ENCODE measurements at places on chromosomes 16 and 17.

DNA sequence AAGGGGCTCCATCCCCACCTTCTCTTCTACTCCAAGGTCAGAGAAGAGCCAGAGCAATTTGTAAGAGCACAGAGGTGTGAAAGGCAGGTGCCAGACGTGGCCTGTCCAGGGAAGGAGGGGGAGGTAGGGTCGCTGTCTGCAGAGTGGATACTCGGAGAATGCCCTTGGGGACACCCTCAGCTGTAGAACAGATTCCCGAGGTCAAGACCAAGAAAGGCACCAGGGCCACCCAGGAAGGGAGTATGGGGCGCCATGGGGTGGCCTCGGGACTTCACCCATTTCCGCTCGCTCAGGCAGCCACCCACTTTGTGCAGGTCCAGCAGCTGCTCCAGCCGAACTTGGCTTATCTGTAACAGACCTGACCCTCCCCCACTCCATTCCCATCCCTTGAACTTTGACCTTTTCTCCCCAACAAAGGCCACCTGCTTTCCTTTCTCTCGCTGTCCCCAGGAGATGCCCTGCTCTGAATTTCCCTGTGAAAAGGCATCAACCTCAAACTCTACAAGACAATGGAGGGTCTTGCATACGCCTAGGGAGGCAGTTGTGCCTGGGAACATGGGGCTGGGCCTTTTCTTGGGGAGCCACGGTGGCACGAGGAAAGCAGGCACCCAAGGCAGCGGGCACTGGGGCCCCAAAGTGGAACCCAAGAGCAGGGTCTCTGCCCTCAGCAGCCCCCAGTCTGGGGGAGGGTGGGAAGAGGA, 11.3 kb upstream of the AXIN2 start:
- no peak for DNase-seq

- no peak for DNase-seq
Measured at GRCh38 chr16:85151603-85152413, 39.5 kb upstream of the CIBAR2 start.

DNA sequence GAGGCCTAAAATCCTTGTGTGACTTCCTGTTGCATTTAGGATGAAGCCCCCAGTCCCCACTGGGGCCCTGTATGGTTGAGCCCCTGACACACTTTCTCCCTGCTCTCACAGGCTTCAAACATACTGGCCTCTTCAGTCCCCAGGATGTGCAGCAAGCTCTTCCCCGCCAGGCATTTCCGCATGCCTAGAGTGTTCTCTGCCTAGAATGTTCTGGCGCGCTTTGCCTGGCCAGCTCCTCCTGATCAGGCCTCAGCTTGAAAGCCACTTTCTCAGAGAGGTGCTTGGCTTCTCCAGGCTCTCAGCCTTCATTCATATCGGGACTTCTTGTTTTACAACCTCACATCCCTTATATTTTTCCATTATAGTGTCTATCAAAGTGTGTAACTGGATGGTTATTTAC, 123.7 kb downstream of the SPACA3 start:
- DNase-seq: no peak

DNA sequence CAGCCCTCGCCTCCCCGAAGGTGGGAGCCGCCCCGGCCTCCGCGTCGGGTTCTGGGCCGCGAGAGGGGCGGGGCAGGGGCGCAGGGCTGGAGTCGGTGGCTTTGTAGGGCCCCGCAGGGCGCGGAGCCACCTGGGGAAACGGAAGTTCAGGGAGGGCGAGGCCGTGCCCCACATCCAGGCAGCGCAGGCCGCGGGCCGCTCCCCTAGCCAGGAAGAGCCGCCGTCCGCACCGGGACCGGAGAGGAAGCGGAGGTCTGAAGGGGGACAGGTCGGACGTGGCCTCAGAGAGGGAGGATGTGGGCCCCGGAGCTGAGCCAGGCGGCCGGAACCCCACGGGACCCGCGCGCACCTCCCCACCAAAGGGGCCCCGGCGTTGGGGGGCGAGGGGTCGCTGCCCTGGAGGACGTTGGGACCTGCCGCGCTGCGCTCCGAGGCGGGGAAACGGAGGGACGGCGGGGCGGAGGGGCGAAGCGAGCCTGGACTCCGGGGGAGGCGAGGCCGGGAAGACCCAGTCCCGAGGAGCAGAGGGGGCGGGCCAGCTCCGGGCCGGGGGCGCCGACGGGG, 482 bp upstream of the SLC16A3 start:
- no peak for DNase-seq

- DNase-seq: no peak
Measured at GRCh38 chr16:20829536-20829935, 23.2 kb downstream of the REXO5 start.

GRCh38 chr17:18300725-18301480, 13.9 kb downstream of the TOP3A start:
- no peak for DNase-seq

DNA sequence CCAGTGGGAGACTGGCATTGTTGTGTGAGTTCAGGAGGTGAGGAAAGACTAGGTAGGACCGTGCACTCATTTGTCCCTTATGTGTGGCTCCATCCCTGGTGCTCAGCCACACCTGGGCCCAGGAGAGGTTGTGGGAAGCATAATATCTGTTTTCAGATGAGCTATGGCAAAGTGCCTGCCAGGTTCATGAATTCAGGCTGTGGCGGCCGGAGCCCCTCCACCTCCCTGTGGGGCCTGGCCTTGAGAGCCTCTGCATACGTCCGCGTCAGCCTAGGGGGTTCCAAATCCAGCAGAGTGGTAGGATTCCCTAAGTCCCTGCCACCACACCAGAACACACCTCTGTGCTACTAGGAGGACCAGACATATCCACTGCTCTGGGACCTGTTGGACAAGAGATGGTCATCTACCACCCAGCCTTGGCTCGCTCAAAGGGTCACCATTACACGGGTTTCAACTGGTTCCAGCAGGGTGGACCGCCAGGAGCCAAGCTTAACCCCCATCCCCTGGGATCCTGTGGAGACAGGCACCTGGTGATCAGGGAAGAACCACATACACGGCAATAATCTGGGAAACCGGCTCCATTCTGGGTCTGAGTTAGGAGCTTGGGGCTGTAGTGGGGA, 2.0 kb downstream of the B3GNT9 start:
- DNase-seq: no peak

- DNase-seq: no peak
Measured at GRCh38 chr17:42706732-42707131, 24.4 kb downstream of the CNTNAP1 start.

- peak; percentile 44 for DNase-seq
Measured at GRCh38 chr17:29219378-29220047, 27.1 kb upstream of the CRYBA1 start.

DNA sequence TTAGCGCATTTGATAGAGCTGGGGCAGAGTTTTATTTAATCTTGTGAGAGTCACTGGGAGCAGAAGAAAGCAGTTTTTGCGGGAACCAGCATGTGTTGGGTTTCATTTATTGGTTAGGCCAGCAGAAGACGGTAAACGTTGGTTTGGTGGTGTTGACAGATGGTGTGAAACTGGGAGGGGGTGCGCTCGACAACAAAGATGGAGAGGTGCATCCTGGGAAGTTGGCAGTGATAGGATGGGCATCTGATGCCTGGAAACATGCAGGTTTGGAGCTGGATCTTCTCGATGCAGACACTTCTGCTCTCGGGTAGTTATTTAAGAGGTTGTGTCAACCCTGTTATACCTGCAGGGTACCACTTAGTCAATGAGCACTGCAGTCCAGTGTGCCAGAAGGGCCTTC, 24.9 kb upstream of the CLEC18A start:
- DNase-seq: no peak

DNA sequence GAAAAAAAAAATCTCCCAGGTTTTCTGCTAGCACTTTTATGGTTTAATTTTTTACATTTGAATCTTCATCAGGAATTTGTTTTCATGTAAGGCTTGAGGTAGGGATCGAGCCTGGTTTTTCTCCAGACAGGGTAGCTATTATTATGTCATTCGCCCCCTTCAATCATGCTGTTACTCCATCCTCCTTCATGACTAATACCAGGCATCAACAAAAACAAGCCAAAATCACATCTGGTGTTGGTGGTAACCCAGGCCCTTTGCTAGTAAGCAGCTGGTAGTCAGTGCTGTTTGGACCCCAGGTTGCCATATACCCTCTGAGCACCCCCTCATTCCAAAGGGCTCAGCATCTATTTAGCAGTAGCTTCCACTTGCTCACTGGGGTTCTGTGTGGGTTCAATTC, 29.5 kb downstream of the DRC3 start:
- DNase-seq: no peak
